Activated T-helper 1 cell treated with anti-CD3 and anti-CD28 coated beads, Interleukin-2, amount 50 U/mL, for 16 hours (primary cell): ENCODE measurements at places on chromosomes 12 and 14.

GRCh38 chr12:80977346-80977745, 39.6 kb upstream of the LIN7A start:
- no peak for DNase-seq

DNA sequence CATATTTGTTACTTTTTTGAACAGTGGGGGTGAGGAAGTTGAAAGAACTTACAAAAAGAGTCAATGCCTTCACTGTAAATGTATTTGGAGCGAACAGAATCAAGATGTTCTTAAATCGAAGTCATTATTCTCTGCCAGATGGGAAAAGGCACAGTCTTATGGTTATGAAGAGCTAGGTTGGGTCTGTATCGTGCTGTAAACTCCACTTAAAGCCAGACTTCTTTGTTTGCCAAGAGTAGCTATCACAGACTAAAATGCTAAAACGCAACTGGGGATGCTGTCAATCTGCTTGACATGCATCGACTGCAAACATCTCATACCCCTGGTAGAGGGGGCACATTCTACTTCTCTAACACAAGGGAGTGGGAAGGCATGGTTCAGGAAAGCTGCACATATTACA, 160.4 kb downstream of the DACT1 start:
- no peak for DNase-seq

GRCh38 chr12:129310346-129310745, 457.1 kb downstream of the GLT1D1 start:
- DNase-seq = no peak

GRCh38 chr12:115209230-115209629, 525.3 kb upstream of the TBX3 start:
- no peak for DNase-seq

GRCh38 chr12:91225316-91225715, 42.7 kb upstream of the DCN start:
- no peak for DNase-seq

GRCh38 chr12:62799766-62800406, 135.1 kb downstream of the PPM1H start:
- DNase-seq = no peak

DNA sequence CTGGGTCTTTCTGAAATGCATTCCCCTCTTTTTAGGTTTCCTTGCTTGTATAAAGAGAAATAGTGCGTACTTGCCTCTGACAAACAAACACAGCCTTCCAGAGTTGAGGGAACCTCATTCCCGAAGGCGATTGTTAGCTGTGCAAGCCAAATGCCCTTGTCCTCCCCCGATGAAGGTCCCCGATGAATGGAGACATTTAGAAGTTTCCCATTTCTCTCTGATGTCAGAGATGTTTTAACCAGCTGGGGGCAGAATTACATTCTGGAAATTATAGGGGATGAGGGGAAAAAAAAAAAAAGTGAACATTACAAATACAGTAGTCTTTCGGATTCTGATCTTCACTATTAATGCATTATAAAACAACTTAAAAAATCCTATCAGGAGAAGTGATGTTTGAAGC, 366.8 kb downstream of the VRK1 start:
- no peak for DNase-seq

DNA sequence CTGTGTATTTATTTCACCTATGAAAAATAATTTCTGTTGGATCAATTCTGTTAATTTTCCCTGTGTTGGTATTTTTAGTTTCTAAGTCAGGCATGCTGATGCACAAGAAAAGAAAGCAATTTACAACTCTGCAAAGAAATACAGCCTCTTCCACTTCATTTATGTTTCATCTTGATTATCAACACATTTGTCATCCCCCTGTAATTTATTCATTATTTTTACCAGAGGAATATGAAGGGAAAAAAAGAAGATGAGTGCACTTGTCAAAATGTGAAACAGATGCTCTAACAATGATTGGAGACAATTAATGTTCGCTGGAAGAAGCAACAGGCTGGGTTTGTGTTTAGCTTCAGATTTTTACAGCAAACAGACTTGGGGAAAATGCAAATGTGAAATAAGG, 958.5 kb upstream of the SEL1L start:
- DNase-seq = no peak

GRCh38 chr14:67371247-67372148, 11.4 kb downstream of the EIF2S1 start:
- DNase-seq = no peak

- no peak for DNase-seq
Observed at GRCh38 chr12:30913323-30913722, 13.2 kb upstream of the TSPAN11 start.

DNA sequence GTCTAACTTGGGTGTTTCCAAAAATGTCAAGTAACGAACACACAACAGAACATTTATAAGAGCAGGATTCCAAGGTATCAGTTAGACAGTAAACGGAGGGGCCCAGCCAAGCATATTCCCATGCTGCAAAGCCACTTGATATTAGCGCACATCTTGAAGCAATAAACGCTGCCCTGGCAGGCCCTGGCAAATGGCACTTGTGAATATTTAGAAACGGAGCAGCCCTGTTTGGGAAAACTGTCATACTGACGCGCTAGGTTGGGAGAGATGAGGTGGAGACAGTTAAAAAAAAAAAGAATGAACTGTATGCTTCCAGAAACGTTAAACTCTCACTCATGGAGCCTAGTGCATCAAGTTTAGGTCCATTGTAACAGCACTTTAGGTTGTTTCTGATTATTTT, 9.3 kb downstream of the DGLUCY start:
- DNase-seq = no peak

DNA sequence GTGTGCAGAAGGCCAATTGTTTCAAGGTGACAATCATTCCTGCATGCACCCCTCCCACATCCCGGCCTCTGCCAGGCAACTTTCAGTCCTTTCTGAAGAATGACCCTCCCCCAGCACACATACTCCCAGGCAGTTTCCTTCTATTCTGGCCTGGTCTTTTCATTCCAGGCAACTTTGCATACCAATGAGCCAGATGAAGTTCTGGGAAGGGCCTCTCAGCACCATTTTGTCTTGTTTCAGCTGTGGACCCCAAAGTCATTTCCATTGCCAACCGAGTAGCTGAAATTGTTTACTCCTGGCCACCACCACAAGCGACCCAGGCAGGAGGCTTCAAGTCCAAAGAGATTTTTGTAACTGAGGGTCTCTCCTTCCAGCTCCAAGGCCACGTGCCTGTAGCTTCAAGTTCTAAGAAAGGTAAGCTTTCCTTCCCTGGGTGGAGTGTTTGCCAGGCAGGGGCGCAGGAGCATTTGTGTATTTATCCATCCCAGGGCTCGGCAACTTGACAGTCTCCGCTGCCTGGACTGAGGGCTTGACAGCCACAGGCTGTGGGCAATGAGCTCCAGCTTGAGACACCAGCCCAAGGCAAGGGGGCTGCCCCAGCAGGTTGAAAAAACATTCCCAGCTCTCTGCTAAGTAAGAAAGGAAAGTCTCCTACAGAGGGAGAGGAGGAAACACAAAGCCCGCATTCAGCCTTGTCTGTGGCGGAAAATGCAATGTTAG, 16.4 kb downstream of the BCL2L14 start:
- no peak for DNase-seq
